ENCODE measurements at places on chromosomes 6 and 20.

- no peak for DNase-seq
Measured at GRCh38 chr20:34472246-34472925, 43.8 kb upstream of the DYNLRB1 start.

DNA sequence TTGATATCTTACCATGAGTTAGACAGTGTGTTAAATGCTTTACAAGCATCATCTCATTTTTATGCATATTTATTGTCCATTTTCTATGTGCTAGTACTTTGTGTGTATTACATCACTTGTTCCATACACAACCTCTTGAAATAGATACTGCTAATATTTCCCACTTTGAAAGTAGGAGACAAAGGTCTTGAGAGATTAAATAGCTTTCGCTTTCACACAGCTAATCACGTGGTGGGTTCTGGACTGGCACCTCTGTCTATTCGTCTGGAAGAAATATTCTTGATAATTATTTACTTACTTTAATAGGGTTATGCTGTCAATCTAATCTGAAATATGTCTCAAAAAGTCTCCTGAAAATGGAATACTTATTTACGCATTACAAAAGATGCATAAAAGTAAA lies 30.2 kb downstream of the EPHA7 start:
- no peak for DNase-seq

DNA sequence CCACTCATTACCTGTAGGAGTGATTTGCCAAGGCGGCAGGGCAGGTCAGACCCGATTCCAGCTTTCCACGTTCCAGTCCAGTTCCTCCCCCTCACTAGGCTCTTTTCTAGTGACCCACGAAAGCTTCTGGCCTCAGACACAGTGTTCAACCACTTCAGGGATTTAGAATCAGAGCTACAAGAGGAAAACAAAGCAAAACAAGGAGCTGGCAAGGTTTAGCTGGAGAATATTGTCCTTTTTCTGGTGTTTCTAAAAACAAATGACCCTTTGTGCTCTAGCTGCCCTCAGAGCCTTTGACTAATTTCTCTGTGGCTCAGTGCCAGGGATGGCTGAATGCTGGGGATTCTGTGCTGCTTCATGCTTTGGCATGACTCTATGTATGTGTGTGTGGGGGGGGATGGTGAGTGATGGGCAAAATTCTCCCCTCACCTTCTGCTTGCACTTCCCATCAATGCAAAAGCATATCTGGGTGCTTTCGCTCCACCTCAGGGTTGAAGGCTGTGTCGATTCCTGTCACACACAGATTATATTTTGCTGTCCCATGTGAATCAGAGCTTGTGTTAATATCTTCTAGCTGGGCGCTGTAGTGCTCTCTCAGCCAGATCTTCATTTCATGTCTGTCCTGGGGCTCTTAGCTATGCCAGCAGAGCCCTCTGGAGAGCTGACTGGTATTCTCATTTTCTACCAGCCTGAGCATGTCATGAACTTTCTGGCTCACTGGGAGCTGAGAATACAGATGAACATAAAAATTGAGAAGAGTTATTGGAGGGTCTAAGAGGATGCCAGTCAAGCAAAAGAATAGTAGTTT lies 19.3 kb upstream of the NEDD9 start:
- no peak for DNase-seq

DNA sequence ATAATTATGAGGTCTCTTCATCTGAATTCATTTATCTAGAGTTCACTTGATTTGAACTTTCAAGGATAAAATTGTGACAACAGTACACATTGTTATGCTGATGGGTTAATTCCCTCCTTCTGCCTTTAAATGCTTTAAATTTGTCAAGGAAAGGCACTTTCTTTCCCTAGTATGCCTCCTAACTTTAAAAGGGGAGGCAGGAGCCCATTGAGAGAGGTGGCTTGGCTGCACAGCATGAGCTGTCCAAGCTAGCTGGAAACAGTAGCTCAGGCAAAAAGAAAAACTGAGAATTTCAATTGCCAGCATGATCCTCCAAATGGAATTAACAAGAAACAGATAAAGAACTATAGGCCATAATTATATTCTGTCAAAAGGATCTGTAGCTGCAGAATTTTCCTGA lies 243.3 kb upstream of the GRIK2 start:
- DNase-seq, result no peak

- no peak for DNase-seq
Measured at GRCh38 chr6:144696610-144697368, 411.7 kb downstream of the UTRN start.

GRCh38 chr6:82741325-82741995 lies 324.2 kb downstream of the UBE3D start:
- DNase-seq, result no peak

DNA sequence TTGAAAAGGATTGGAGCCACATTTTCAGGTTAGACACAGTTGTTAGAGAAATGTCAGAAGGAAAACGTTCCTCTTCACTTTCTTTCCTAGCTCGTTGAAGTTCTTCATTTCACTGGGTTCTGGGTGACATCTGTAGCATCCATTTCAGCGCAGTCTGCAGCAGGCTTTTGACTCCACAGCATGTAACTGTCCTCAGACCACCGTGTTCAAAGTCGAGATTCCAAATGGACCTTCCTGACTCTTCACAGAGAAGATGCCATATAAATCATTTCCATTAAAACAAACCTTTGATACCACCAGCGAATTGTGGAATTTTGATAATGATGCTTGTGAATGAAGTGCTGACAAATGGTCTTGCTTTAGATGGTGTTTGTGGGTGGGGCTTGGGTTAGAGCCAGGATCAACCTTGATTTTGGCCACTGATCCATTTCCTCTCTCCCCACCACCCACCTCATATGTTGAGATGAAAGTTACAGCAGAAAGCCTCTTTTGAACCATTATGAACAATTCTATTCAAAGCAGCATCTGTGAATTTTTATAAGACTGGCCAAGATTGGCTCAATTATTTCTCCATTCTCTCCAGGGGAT lies 185.3 kb upstream of the PREP start:
- DNase-seq, result no peak

GRCh38 chr6:159254186-159254585 lies 85.0 kb downstream of the FNDC1 start:
- DNase-seq, result peak; percentile 3

DNA sequence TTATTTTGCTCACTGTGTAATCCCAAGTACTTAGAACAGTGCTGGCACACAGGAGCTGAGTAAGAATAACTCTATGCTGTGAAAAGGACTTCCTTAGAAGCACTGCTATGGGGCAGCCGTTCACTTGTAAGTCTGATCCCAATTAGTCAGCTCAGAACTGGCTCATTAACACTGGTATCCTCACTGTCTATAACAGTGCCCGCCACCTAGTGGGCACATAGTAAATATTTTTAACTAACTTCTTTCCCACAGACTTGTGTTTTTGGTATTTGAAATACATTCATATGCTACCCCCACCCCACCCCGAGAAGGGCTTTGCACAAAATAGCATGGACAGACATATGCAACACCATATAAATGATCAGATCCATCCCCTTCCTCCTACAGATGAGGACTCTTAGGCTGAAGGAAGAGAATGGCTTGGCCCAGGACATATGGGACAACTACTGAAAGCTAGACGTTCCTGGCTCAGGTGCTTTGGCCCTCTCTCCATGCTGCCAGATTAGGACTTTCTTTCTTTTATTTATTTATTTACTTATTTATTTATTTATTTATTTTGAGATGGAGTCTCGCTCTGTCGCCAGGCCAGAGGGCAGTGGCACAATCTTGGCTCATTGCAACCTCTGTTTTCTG lies 47.1 kb downstream of the DST start:
- no peak for DNase-seq

GRCh38 chr6:89321131-89321970 lies 6.3 kb upstream of the GABRR2 start:
- no peak for DNase-seq

DNA sequence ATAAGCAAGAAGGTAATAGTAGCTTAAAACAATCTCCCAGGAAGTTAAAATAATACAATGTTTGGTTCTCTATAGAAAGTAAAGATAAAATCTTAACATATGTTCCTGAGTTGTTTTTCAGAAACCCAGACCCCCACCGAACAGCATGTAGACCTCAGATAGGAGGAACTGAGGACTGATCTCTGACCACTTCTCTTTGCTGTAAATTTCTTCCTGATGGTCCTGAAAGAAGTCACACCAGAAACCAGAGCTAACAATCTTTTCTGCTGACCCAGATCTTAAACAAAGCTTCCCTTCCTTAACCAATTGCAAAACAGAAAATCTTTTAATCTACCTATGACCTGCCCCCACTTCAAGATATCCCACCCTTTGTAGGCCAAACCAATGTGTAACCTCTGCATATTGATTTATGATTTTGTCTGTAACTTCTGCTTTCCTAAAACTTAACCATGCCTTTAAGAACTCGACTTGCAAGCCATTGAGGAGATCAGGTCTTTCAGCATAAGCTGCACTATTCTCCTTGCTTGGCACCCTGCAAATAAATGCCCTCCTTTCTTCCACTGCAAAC lies 21.9 kb upstream of the BEND6 start:
- DNase-seq, result no peak
